ENCODE measurements at places on chromosomes 11 and 22. TPM values are rescaled to one million over a fixed set of nuclear protein-coding genes. Genes with fewer than 3 reads are reported as not detected.

FREY1 gene
- total RNA-seq, result 2.3 TPM

LSP1 gene
- 19.0 TPM for total RNA-seq

OR2AG1 gene
- not detected for total RNA-seq

APOL3 gene
- total RNA-seq, result 25.2 TPM

LGALS12 gene
- total RNA-seq, result not detected

CD3E gene
- total RNA-seq, result not detected

RGL4 gene
- under 0.01 TPM for total RNA-seq

CARD10 gene
- 2.0 TPM for total RNA-seq

MS4A15 gene
- not detected for total RNA-seq

C11orf91 gene
- 0.33 TPM for total RNA-seq

CD248 gene
- 341 TPM for total RNA-seq

DTX4 gene
- total RNA-seq, result 9.3 TPM

HORMAD2 gene
- total RNA-seq, result not detected

SLCO2B1 gene
- total RNA-seq, result under 0.01 TPM

NTM gene
- total RNA-seq, result 15.0 TPM

EFEMP2 gene
- total RNA-seq, result 56.3 TPM

GLB1L3 gene
- not detected for total RNA-seq

FAM180B gene
- not detected for total RNA-seq

TMEM45B gene
- not detected for total RNA-seq

ADM2 gene
- 2.3 TPM for total RNA-seq

VWCE gene
- 8.4 TPM for total RNA-seq

NCR3LG1 gene
- 5.1 TPM for total RNA-seq

IL17REL gene
- under 0.01 TPM for total RNA-seq

TREH gene
- not detected for total RNA-seq

SDHD gene
- total RNA-seq, result 188 TPM

KDM4D gene
- 0.66 TPM for total RNA-seq

ZNF74 gene
- total RNA-seq, result 18.4 TPM

C11orf16 gene
- not detected for total RNA-seq

DEUP1 gene
- total RNA-seq, result not detected

ELF5 gene
- total RNA-seq, result not detected

RTN4R gene
- total RNA-seq, result 0.15 TPM

ACRV1 gene
- under 0.01 TPM for total RNA-seq

LIF gene
- total RNA-seq, result 10.6 TPM

GP1BB gene
- total RNA-seq, result 6.6 TPM

ABCG4 gene
- 0.17 TPM for total RNA-seq

CCDC88B gene
- 1.0 TPM for total RNA-seq

SYNGR1 gene
- 16.2 TPM for total RNA-seq

GRK3 gene
- 0.83 TPM for total RNA-seq

FOLR1 gene
- total RNA-seq, result 0.33 TPM

MLC1 gene
- total RNA-seq, result not detected

CRYBB1 gene
- total RNA-seq, result not detected

ST14 gene
- total RNA-seq, result not detected

API5 gene
- 105 TPM for total RNA-seq

TMEM184B gene
- total RNA-seq, result 56.6 TPM

AIFM3 gene
- 2.6 TPM for total RNA-seq

OR56A1 gene
- total RNA-seq, result under 0.01 TPM

LMO2 gene
- total RNA-seq, result not detected

SCN3B gene
- under 0.01 TPM for total RNA-seq

MYRF gene
- 0.17 TPM for total RNA-seq

OR8D1 gene
- total RNA-seq, result not detected

RCOR2 gene
- 8.8 TPM for total RNA-seq

TPH1 gene
- total RNA-seq, result under 0.01 TPM

CACNA1I gene
- under 0.01 TPM for total RNA-seq

TPBGL gene
- not detected for total RNA-seq

Data from smooth muscle cell of trachea (primary cell).